Retina (tissue), 1 donor: ENCODE measurements at places on chromosomes 5 and 9.

GRCh38 chr5:18113721-18114120 is 479.5 kb downstream of the TAF11L14 start:
- DNase-seq = peak; percentile 27

DNA sequence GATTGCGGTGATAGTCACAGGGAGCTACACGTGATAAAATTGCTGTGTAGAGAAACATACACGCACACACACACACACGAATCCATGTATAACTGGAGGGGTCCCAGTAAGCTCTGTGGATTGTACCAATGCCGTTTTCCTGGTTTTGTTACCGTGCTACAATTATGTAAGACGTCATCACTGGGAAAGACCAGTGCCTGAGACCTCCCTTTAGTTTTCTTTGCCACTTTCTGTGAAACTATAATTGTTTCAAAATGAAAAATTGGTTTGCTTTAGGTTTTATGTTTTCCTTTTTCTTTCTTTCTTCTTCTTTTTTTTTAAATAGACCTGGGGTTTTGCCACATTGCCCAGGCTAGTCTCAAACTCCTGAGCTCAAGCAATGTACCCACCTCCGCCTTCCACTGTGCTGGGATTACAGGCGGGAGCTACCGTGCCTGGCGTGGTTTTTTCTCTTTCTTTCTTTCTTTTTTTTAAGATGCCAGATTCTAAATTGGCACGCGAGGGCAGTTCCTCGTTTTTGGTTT is 21.3 kb downstream of the OR2V2 start:
- DNase-seq = no peak

GRCh38 chr9:2420543-2420942 is 201.0 kb upstream of the VLDLR start:
- DNase-seq = peak; percentile 33

GRCh38 chr5:77427998-77428397 is 64.1 kb downstream of the WDR41 start:
- DNase-seq = no peak

GRCh38 chr5:11525020-11525419 is 379.2 kb downstream of the CTNND2 start:
- peak; percentile 34 for DNase-seq

- DNase-seq = no peak
Observed at GRCh38 chr5:73411936-73412596, 36.5 kb downstream of the FOXD1 start.

DNA sequence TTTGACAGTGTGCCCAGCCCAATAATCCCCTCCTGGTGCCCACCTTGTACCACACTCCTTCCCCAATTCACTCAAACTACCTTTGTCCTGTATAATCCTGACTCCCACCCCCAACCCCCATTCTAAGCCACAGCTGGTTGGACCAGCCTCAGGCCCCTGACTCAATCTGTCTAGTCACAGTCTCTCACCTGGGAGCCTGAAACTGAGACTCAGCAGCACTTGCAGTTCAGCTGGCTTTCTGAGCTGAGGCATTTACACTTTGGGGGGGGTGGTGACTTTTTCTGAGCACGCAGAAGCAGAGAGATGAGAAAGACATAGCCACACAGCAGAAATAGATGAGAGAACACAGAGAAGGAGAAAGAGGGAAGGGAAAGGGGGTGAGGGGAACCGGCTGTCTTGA is 247.3 kb downstream of the MAN2A1 start:
- no peak for DNase-seq

DNA sequence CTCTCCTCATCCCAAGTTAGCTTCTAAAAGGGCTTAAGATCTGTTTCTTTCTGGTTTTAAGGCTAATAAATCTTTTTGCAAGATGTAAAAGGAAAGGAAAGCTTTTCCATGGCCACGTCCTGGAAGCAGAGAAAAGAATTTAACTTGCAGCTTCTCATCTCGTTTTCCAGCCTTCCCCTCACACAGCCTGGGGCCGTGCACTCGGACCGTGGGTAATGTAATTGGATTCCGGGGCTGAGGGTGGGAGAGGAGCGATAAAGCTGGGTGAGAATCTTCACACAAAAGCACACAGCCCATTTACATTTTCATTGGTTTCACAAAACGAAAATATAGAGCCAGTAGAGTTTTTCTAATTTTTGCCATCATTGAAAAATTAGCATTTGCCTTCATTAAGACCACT is 91.2 kb downstream of the IRX2 start:
- peak; percentile 60 for DNase-seq

DNA sequence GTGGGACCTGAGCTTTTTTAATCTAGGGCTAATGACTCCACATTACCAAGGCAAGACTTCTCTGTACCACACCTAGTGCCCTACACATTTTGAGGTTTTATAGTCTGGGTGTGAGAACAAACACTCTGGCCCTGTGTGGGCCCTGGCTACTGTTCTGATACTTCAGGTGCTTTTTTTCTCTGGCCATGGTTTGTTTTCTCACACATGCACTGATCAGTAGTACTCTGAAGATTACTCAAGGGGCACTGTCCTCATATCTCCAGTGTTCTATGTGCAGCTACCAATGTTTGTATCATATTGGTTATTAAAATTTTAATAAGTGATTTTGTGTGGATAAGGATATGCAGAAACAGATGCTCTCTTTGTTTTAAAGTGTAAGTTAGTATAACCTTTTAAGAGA is 5.9 kb upstream of the C9orf40 start:
- no peak for DNase-seq
